ENCODE measurements at places on chromosomes 1 and 21.

DNA sequence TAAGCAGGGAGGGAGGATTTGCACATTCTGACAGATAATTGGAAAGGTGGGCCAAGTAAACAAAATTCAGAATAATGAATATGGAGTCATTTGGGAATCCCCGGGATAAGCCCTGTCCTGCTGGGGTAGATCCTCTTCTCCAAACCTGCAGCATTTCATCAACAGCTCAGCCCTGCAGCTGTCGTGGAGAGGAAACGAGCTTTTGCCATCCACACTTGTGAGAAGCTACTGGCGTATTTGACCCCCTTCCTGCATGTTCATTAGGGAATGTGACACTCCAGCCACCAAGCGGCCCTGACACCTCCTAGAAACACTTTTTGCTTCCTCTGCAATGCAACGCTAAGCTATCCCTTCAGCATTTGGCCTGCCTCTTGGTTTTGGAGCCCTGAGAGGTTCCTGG lies 8.0 kb upstream of the LEFTY2 start:
- no peak for DNase-seq

DNA sequence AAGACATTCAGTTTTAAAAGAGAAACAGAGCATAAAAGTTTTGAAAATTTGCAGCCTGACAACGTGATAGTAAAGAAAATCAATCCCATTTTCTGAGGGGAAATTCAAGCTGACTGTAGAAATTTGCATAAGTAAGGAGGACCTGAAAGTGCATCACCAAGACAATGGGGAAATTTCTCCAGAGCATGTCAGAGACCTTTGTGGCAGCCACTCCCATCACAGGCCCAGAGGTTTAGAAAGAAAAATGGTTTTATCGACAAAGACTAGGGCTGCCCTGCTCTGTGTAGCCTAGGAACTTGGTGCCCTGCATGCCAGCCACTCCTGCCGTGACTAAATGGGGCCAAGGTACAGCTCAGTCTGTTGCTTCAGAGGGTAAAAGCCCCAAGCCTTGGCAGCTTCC lies 1640.2 kb upstream of the PRMT6 start:
- no peak for DNase-seq

DNA sequence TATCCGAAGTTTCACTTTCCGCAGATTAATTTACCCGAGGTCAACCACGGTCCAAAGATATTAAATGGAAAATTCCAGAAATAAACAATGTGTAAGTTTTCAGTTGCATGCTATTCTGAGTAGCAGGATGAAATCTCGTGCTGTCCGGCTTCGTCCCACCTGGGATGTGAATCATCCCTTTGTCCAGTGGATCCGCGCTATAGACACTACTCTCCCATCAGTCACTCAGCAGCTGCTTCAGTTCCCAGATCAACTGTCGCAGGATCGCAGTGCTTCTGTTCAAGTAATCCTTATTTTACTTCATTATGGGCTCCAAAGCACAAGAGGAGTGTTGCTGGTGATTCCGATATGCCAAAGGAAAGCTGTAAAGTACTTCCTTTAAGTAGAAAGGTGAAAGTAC lies 8.3 kb upstream of the LRP8 start:
- DNase-seq = no peak

DNA sequence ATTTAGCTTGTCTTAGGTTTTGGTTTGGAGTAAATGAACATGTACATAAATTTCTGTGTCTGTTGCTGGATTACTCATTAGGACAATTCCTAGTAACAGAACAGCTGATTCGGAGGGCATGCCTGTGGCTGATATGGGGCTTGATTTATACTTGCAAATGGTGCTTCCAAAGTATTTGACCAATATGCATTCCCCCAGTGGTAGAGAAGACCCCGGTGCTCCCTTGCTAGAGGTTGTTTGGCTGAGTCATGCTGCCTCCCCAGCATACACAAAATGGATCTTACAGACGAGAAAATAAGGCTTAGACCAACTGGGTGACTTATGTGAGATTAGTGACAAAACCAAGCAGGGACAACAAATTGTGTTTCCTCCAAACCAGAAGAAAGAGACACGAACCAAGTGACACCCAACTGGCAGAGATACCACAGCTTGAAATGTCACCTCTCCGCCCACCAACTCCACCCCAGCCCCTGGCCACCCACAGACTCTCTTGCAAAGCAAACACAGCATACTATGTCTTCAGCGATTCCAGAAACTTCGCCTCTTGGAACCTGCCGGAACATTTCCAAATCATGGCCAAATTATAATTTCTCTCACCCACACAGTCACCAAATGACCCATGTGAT lies 75.9 kb upstream of the ETS2 start:
- peak; percentile 73 for DNase-seq

- no peak for DNase-seq
These were observed 26.5 kb downstream of the C1orf116 start for GRCh38 chr1:207006083-207006482.

DNA sequence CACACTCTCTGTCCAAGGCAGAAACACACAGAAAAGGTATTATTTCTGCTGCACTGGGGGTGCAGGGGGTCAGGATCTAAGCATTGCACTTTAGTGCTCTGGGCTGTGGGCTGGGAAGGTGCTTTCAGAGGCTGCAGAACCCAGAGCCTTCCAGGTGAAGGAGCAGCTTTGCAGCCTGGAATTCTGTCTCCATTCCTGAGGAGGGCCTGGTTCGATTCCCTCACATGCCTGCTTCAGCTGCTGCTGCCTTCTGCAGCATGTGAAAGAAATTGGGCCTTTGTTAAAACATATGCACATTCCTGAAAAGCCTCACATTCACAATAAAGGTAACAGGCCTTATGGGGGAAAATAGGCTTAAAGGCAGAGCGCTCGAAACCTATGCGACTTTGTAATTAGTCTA lies 35.9 kb downstream of the VTCN1 start:
- no peak for DNase-seq

DNA sequence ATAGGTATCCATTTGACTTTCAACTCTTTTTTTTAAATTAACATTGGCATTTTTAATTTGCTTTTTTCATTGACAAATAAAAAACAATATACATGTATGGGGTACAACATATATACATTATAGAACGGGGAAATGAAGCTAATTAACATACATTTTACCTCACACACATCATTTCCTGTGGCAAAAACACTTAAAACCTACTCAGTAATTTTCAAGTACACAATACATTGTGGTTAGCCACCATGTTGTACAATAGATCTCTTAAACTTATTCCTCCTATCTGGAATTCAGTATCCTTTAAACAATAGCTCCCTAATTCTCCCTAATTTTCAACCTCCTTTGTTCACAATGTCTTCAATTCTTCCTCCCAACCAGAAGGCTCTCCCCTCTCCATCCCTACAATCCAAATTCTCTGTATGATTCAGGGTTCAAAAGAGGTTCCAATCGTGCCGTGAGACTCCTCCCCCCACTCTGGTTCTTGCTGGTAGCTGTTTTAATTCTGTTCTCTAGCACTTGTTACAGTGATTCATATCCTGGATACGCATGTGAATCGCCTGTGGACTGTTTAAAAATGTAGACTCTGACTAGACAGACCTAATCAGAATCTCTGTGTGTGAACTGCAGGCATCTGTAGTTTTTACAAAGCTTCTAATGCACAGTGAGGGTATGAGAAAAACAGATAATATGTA lies 87.6 kb upstream of the DUSP10 start:
- DNase-seq = peak; percentile 93
